ENCODE measurements at places on chromosomes 11 and 22. TPM values are rescaled to one million over a fixed set of nuclear protein-coding genes. Genes with fewer than 3 reads are reported as not detected.
A peak's percentile ranks its signal among the peaks of the same experiment; 100 is the strongest.

DNA sequence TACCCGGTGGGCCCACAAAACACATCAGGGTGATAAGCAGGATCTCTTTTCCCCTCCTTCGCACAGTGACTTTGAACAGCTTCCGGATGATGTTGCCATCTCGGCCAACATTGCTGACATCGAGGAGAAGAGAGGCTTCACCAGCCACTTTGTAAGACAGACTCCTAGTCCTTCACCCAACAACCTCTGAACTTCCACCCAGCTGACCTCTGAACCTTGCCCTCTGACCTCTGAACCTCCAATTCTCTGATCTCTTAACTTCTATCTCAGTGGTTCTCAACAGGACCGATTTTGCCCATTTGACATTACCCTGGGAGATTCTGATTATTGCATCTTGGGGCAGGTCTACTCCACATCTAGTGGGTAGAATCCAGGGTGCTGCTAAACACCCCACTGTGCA, 3.2 kb downstream of the NCF4 start:
- no peak for DNase-seq

DNA sequence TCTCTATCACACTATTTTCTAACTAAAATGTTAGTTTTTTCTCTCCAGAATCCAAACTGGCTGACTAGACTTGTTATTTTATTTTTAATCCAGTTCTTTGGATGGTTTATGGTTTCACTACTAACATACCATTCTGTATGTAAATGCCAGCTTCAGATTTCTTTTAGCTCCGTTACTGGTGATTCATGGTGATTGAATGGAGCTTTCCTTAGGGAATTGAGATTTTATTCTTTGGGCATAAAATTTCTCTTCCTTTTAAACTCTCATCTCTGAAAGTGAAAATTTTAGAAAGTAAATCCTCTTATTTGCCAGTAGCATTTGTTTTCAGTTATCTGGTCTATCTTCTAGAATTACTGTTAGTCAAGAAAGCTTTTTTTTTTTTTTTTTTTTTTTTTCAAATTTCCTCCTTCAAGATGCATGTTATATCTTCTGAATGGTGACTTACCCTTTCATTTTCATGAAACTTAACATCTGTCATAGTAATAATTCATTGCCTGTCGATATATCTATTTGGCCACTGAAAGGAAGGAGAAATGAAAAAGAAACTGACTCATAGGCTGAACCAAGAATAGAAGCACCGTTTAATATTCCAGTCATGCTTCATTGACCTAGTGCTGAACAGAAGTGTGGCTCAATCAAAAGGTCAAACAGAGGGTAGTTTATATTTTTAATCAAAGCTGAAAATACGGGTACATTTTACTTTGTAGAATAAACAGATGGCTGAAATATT, 6.4 kb downstream of the ENDOD1 start:
- peak; percentile 42 for DNase-seq

GRCh38 chr11:77309401-77310085, 8.1 kb upstream of the GDPD4 start:
- DNase-seq: no peak

- no peak for DNase-seq
Observed at GRCh38 chr11:12664385-12664784, 9.8 kb upstream of the TEAD1 start.

GRCh38 chr22:48758881-48759875, 1068.5 kb downstream of the BRD1 start:
- DNase-seq: no peak

- no peak for DNase-seq
Observed at GRCh38 chr11:96180341-96180740, 162.7 kb downstream of the MAML2 start.

The CD248 gene
- 37.6 TPM for total RNA-seq

The MS4A7 gene
- 8.5 TPM for total RNA-seq

The KIF18A gene
- total RNA-seq: 12.9 TPM

The LRRC10B gene
- 0.51 TPM for total RNA-seq

The RBM4 gene
- total RNA-seq: 137 TPM

The C11orf87 gene
- not detected for total RNA-seq
